Chondrocyte (in vitro differentiated cells): ENCODE measurements at places on chromosomes 5 and 9.

GRCh38 chr5:88845081-88845697 is 37.8 kb downstream of the MEF2C start:
- DNase-seq: no peak

- no peak for DNase-seq
These were observed 317.5 kb upstream of the MPDZ start for GRCh38 chr9:13597004-13597403.

GRCh38 chr5:43973318-43973717 is 370.3 kb downstream of the NNT start:
- no peak for DNase-seq

GRCh38 chr9:101455656-101456240 is 20.2 kb upstream of the ALDOB start:
- no peak for DNase-seq

- no peak for DNase-seq
These were observed 31.9 kb upstream of the TBC1D2 start for GRCh38 chr9:98287384-98287783.

DNA sequence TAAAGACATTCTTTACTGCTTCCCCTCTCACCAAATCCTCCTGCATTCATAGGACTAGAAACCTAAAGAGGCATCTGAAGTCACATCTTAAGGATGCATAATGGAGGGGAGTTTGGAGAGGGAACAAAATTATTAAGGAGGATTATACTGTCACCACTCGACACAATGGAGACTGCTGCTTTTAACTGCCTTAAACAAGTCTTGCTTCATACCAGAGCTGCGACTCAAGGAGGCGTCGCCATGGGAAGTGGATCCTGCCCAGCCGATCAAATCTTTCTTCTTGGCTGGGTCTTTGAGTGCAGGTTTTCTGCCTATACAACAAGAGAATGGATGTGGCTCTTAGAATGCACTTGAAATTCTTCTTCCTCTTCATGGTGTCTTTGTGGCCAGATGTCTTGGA is 66.7 kb upstream of the FOXE1 start:
- DNase-seq: no peak

DNA sequence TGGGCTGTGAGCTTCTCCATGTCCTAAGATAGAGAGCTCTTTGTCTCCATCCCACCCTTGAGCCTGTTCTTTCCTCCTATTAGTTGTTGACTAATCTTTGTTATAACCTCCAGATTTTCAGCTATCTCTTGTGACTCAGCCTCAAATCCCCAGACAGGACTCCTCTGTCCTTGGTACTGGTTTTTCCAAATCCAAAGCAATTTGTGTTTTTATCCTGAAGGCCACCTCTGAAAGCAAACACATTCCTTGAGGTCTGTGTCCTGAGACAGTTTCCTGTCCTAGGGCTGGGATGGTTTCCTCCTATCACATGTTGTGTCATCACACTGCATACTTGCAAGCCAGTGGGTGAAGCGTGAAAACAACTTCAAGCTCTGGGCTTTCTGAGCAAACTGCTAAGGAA is 8.5 kb downstream of the TNC start:
- no peak for DNase-seq

DNA sequence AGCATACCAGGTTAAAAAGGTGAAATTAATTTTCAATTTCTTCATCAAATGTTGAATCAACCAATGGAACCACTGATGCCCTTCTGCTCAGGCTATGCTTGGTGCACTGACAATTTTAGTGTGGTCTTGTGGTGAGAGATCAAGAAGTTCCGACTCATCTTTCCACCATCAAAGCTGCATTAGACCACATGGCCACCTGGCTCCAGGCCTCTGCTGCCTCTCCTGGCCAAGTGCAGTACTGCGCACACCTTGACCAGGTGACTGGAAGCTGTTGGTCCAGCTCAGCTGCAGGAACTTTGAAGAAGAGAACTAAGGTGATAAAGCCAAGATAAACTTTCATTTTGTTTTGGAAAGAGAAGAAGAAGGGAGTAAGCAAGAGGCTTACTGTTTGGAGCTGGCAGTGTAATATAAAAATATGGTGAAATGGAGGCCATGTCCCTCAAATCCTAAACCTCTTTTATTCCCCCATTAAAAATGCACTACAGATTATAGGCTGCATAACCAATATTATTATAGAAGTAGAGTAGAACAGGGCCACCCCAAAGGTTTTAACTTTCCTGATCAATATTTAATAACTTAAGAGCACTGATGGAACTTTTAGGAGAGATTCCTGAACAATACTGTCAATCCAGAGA is 315.5 kb upstream of the C9orf72 start:
- no peak for DNase-seq

DNA sequence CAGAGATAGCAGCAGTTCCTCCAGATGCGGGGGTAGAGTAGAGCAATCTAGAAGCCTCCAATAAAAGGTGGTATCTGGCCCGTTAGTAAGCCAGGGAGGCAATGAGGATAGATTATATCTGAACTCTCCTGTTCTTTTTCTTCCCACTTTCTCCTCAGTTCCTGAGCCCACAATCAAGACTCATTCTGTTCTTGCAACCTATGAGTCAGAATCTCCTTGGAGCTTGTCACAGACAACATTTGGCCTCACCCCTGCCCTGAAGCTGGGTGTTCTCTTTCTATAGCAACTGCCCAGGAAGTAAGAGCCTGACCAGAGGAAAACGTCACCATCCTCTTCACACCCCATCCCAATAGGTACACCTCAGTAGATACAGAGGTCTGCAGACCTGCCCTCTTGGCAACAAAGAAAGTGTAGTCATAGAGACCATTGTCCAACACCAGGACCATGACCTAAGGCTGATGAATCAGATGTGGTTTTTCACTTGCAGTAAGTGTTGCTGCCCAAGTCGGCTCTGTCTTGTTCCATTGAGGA is 76.3 kb upstream of the PCA3 start:
- DNase-seq: no peak

GRCh38 chr5:73766902-73767301 is 140.9 kb downstream of the ARHGEF28 start:
- no peak for DNase-seq

DNA sequence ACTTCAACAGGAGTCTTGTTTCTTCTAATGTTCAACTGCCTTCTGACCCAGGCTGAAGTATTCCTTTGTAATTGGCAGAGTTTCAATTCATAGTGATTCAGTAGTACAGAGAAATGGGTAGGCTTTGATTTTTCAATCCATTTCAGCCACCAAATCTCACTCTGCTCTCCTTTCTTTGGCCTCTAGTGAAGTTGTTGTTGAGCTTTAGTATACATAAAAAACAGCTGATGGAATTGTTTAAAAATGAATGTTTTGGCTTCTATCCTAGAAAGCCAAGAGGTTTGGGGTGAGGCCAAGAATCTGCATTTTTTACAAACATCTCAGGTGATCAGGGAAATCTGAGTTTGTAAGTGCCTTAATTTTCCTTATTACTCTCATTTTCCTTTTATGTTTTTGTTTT is 182.9 kb upstream of the MAP1B start:
- DNase-seq: no peak

DNA sequence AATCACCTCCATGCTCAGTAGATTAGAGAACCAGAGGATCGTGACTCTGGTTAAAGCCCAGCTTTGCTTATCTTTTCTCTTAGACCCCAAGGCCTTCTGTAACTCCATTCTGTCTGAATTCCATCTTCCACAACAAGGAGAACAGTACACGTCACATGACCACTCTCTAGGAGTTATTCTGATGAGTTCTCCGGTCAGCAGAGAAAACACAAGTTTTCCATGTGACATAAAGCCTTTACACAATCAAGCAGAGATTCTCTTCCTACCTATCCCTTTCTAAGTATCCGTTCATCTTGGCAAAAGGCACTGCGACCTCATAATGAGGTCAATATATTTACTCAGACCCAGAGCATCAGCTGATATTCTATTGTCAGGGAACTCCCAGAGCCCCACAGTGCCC is 112.3 kb downstream of the TRPM6 start:
- no peak for DNase-seq

GRCh38 chr9:123609844-123610243 is 253.8 kb downstream of the CRB2 start:
- DNase-seq: no peak

GRCh38 chr9:84493284-84493947 is 152.9 kb upstream of the SLC28A3 start:
- DNase-seq: no peak

- DNase-seq: no peak
These were observed 387.4 kb downstream of the FGF10 start for GRCh38 chr5:44001675-44002380.

DNA sequence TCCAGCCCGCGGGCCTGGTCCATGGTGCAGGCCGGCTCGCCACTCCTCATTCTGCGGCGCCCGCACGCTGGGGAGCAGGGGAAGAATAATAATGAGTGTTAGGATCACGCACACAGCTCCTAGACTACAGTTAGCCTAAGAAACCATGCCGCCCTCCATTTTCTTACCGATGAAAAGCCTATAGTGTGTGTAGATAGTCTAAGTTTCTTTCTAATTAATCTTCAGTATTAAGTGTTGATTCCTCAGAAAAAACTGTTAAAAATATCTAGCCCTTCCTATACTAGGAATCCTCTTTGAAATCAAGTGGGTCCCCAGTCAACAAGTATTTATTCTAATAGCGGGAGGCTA is 9.3 kb downstream of the ZBED3 start:
- DNase-seq: no peak

DNA sequence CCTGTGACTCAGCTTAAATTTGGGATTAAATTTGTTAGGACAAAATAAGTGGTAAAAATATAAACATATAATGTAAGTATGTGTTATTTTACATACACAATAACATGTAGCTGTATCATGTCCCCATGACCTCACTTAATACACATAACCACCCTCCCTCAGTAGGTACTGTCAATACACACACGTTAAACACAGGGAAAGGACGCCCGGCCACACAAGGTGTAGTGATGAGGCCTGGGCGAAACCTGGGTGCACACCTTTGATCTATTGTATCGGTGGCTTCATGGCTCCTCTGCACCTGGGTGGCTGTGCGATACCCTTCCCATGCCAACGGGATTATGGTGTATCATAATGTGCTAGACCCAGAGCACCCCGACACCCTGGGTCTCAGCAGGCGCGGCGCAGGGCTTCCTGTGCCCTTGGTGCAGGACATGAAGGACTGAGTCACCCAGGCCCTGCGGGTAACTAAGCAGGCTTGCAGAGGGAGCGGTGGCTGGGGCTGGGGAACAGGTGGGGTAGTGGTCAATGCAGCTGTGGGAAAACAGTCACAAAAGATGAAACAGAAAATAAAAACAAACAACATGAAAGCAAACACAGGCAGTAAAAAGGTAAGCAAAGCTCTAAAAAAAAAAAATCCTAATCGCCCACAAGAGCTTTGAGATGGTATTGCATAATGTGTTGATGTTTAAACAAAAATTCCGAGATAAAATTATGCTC is 127.5 kb upstream of the RETREG1 start:
- no peak for DNase-seq

DNA sequence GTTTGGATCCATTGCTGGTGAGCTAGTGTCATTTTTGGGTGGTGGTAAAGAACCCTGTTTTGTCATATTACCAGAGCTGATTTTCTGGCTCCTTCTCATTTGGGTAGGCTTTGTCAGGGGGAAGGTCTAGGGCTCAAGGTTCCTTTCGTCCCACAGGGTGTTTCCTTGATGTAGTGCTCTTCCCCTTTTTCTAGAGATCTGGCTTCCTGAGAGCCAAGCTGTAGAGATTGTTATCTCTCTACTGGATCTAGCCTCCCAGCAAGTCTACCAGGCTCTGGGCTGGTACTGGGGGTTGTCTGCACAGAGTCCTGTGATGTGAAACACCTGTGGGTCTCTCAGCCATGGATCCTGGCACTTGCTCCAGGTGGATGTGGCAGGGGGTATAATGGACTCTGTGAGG is 145.9 kb downstream of the HINT1 start:
- no peak for DNase-seq

DNA sequence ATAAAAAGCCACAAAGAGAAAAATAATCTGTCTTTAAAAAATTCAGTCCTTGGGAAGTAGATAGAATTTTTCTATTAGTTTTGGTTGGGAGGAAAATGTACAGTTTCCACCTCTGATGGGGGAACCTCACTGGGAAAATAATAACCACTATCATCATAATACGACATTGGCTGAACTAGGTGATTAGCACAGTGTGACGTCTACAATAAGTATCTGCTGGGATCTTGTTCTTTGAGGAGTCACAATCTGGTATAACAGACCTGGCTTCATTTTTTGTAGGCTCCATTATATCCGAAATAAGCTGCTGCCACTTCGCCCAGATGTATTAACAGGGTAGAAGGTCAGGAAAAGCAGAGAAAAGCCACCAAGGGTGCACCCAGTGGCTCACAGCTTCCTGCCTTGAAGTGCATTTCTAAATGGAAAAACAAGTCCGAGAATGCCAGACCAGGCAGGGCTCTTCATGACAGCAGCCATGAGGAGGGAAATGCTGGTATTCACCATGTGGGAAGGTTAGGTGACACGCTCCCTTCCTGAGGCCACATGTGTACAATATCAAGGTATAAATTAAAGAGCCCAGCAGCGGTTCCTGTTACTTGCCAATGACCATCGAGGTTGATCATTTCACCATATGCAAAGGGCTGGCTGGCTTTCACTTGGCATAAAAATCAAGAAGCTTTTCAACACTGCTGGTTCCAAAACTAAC is 152.8 kb downstream of the PRELID2 start:
- no peak for DNase-seq

GRCh38 chr5:95803271-95804148 is 19.0 kb downstream of the GLRX start:
- DNase-seq: no peak

DNA sequence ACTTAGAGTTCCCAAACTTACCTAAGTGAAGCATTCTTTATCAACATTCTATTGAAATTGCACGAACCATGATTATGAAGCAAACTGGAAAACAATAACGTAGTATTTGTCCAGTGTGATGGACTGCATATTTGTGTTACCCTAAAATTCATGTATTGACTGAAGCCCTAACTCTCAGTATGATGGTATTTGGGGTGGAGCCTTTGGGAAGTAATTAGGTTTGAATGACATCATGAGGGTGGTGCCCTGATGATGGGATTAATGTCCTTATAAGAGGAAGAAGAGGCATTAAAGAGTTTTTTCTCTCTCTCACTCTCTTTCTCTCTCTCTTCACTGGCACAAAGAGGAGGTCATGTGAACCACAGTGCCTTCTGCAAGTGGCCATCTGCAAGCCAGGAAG is 365.4 kb upstream of the PTGER4 start:
- no peak for DNase-seq

GRCh38 chr9:93483497-93483896 is 30.1 kb upstream of the FAM120AOS start:
- no peak for DNase-seq

- no peak for DNase-seq
These were observed 10.3 kb downstream of the CDC37L1 start for GRCh38 chr9:4689687-4690104.

- DNase-seq: no peak
These were observed 66.6 kb upstream of the STXBP1 start for GRCh38 chr9:127545196-127546124.

DNA sequence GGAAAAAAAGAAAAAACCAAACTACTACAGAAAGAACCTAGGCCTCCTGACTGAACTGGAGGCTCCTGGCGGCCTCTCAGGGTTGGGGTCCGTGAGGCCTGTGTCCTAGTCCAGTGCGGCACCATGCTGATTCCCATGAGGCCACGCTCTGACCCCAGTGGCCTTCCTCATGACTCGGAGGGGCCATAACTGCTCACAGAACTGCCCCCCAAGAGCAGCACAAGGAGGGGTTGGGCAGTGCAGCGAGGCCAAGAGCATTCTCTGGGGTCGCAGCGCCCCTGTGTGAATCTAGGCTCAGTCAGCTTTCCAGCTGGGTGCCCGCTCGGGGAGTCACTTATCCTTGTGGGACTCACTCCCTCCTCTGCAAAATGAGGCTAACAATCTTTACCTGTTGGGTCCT is 79.3 kb upstream of the FBXW11 start:
- peak; percentile 64 for DNase-seq

GRCh38 chr9:11016081-11016480 is 403.3 kb upstream of the PTPRD start:
- no peak for DNase-seq
